Inflammatory macrophage treated with lipopolysaccharide for 1 hour (primary cell): ENCODE measurements at places on chromosomes 5 and 9.

DNA sequence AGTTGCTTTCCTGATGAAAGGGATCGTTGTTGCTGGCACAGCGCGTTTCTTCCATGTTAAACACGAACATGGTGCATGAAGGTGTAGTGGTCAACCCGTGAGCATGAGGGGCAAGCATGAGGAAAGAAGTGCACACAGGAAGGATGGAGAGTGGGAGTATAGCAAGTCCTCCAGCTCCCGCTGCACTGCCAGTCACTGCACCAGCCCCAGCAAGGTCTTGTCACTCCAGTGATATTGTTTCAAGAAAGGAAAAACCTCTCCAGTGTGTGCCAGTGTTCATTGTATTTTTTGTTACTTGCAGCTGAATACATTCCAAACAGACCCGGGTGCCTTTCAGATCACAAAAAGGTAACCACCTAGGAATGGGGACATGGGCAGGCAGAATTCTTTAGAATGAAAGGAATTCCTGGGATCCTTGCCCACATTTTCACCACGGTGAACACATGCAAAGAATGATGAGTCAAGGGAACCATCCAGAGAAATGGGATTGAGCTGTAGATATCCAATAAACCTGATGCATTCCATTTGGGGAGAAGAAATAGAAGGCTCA is 186.3 kb downstream of the AOPEP start:
- no peak for DNase-seq

GRCh38 chr5:71973563-71973962 is 133.7 kb upstream of the MAP1B start:
- no peak for DNase-seq

DNA sequence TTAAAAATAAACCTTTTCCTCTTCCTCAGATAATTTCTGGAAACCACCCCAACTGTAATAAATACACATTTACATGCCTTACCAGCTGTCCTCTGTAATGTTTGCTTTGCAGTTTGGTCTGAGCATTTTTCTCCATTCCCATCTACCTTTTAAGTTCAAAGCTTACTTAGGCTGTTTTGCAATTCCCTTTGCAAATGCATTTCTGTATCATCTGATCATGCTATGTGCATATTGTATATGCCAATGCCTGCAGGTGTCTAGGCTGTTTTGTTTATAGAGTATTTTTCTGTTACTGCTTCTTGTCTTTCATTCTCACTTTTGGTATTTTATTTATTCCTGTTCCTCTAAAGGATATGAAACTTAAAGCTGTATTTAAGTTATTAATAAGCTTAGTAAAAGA is 86.3 kb downstream of the SLC44A1 start:
- DNase-seq: no peak

DNA sequence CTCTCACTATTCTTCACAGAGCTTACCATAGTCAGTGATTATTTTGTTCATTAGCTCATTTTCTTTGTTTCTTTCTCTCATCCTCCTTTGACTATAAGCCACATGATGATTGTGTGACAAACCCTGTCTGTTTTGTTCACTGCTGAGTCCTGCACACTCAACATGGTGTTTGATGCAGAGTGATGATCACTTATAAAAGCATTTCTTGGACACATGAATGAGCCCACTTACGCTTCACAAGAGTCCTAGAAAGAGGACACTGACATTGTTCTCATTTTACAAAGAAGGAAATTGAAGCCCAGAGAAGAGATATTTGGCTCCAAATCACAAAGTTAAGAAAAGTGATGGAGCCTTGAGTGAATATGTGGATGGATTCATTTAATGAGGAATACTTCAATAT is 13.4 kb downstream of the ABLIM3 start:
- no peak for DNase-seq

DNA sequence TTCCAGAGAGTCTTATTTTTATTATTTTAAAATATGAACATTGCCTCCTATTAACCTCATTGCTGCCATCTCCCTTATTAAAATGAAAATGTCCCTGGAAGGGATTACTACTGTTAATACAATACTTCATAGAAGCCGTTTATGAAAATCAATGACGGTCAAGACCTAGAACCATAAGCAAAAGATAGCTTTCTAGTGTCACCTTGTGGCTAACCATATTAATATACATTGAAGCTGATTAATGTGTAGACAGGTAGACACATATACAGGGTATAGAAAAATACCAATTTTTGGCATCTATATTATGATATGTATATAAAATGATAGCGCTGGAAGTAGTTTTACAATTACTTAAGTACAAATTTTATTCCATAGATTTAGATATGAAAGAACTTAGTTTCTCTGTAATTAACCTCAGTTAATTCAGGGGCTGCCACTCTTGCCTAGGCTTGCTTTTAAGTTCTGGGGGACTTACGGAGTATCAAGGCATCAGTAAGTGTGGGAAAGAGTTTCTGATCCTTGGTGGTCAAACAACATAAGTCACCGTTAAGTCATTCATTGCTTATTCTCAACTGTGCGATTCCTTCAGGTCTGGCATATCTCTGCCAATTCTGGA is 2.5 kb upstream of the YTHDC2 start:
- DNase-seq: no peak

DNA sequence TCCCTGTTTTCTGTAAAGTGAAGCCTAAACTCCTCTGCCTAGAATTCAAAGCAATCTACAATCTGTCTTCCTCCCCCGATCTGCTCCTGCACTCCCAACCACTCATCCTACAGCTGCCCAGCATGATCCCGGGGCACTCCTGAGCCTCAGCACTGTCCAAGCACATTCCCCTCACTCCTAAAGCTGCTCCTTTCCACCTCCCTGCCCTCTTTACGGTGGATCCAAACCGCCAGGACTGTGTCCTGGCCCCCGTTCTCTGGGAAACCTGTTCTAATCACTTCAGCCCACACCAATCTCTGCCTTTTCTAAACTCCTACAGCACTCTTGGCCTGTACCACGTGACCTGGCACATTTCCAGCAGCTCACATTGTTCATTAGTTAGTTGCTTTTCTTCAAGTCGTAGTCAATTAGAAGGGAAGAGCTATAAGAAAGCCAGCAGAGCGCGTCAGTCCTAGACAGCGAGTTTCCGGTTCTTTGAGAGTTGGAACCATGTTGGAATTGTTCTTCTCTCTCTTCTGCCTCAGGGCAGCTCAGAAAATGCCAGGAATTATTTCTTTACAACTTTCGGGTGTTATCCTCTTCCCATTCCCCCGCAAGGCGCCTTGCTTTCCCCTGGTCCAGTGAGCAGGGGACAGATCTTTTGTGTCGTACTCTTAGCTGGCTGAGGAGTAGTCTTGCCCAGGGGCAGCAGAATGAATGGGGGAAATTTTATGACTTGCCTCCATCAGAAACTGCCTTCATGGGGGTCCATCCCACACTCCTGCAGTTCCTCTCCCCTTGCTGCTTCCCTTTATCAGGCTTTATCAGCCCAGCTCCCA is 60.7 kb downstream of the NRG2 start:
- no peak for DNase-seq

GRCh38 chr5:74167206-74167929 is 473.2 kb downstream of the ENC1 start:
- no peak for DNase-seq

GRCh38 chr9:131799177-131799823 is 59.4 kb upstream of the RAPGEF1 start:
- peak; percentile 41 for DNase-seq

DNA sequence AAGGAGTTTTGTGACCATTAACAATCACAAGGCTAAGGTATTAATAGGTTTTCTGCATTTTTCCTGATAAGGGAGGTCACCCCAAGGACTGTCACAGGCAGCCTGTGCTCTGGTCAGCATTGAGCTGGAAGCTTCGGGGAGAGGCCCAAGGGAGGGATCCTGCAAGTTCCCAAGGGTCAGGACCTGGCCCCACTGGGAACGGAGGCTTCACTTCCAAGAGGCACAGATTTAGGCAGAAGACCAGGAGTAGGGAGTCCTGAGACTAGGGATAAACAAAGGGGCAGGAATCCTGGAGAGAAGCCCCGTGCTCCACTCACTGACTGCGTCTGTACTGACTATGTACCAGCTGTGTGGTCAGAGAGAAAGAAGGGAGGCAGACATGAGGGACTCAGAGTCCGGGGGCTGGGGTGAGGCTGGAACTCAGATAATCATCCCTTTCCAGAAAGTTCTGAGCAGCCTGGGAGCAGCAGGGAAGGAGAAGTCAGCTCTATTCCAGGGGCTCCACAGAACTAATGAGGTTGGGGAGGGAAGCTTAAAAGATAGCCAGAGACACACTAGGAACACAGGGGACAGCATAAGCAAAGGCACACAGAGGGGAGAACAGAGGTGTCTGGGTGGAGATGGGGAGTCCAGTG is 37.8 kb downstream of the B4GALT1 start:
- DNase-seq: no peak

DNA sequence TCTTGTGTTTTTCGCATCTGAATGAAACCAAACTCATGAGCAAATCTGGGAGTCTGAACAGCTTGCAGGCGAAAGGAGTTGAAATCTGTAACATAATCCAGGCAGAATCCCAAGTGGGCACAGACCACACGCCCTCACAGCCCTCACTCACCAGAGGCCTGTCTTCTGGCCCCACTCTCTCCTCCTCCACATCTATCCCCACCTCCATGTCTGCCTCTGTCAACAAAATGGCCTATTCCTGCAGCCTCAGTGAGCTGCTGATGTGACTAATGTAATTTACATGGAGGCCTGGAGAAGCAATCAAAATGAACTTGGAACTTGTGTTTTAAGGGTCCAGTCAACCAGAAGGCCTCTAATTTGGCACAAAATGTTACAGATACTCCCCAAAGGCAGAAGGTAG is 136.6 kb downstream of the GNA14 start:
- no peak for DNase-seq

DNA sequence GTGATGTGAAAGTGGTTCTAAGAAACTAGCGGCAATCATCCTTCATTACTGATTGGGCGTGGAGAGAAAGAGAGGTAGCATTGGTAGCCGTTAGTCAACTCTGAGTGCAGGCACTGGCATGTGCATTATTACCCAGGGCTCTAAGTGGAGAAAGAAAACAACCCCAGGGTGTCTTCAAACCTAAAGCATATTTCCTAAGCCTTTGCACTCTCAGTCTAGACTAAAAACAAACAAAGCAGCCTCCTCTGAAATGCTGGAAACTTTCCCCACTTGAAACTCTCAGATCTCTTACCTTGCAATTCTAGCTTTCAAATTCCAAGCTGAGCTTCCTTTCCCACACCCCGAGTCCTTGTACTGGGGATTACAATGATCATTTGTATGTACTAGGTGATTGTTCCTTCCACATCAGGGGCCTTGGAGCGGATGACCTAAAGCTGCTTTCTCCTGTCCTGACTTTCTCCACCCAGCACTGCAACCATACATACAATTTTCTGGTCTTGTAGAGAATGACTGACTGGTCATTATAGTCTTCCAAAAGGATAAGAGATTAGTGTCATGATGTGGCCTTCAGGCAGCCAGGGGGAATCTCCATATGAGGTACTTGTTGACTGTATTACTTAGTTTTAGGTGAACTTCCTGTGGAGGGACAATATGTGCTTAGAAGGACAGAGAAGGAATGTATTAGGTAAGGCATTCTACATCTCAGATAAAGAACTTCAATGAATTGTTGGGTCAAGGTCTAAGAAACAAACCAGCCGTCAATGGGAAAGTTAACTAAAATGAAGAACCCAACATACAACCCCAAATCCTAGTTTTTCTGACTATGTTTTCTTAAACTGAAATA is 98.3 kb upstream of the CDKN2B start:
- no peak for DNase-seq

- DNase-seq: no peak
Measured at GRCh38 chr5:11785771-11786352, 118.4 kb downstream of the CTNND2 start.

- DNase-seq: no peak
Measured at GRCh38 chr5:51099173-51099853, 283.9 kb upstream of the ISL1 start.
